ENCODE measurements at places on chromosomes 2 and 18. TPM values are rescaled to one million over a fixed set of nuclear protein-coding genes. Genes with fewer than 3 reads are reported as not detected.

Gene MYL12A
- 1,642 TPM for total RNA-seq

Gene C2orf92
- 2.3 TPM for total RNA-seq

Gene EN1
- total RNA-seq, result not detected

DNA sequence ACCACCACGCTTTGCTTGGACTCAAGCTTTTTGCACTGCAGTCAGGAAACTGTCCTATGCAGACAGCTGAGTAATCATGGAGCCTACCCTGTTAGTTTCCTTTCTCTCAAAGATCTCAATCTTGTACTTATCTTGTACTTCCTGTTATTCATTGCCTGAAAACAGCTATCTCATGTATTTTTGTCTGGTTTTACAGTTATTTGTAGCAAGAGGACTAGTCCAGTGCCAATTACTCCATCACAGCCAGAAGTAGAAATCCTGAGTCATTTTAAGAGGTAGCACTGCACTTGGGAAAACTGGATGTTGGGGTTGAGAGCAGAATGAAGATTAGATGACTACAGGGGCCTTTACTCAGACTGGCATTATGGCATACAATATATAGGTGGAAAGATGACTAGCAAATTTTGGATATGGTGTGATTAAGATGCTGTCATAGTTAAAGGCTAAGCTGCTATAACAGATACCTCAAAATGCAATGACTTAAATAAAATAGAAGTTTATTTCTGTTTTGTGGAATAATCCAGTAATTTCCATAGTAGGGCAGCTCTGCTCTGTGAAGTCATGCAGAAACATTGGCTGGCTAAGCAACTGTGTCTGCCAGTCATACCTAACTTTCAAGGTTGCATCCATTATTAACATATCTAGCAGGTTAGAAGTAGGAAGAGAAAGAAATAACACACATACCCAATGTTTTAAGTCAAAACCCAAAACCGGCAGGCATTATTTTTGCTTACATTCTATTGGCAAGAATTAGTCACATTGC lies 21.1 kb upstream of the CHMP3 start:
- no peak for DNase-seq

- DNase-seq, result no peak
Measured at GRCh38 chr2:40558761-40559160, 106.9 kb upstream of the SLC8A1 start.

DNA sequence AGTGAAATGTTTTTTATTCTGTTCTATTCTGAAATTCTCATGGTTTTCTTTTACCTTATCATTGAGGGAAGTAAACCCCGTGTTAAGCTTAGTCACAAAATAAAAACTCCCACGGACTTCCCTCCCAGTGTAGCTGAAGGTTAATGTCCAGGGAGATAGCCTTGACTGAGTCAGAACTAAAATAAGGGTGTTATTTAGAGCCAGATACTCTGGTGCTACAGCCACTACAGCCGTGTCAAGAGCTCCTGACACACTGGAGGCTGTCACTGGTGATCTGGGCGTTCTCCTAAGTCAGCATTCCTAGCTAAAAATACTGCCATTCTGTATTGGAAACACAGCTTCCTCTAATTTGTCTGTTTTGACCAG lies 82.0 kb upstream of the RANBP2 start:
- DNase-seq, result peak; percentile 78

DNA sequence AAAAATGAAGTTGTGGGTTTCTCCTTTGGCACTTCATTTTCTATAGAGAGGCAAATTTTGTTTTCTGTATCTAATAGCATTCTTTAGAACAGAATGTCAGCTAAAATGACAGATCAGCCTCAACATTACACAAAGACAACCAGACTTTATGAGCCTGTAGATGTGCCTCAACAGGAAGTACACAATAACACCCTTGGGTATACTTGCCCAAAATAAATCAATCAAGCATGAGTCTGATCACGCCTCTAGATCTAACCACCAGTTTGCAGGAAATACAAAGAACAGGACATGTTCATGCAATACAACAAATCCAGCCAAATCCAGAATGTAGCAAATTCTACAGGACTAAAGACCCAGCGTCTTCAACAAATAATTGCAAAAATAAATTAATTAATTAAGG lies 11.2 kb upstream of the DAPL1 start:
- no peak for DNase-seq

DNA sequence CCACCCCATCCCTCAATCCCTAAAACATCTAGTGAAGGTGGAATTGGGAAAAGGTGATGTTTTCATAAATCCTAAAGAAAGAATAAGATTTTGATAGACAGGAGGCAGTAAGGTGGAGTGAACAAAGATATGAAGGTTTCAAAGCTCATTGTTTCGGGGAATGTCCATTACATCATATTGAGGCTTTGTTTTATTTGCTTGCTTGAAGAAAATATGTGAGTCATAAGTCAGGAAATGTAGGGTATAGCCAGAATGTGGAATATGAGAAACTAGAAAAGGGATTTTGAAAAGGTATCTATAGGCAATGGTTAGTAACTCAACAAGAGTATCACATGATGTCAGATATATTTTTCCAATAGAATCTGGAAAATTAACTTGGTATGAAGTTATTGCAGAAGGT lies 1178.5 kb upstream of the ACVR2A start:
- DNase-seq, result no peak

DNA sequence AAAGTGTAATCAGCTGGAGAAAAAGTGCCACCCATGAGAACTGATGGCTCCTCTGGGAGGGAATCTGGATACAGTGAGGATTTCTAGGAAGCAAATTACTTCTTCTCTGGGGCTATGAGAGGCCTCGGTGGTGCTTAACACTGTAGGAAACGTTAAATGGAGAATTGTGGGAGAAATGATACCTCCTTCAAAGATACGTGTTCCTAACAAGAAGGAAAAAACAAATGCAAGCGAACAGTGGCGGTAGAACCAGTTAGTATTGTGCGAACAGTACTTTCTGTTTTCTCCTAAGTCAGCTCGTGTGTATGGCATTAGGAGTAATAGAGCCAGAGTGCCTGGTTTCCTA lies 587 bp upstream of the MTIF2 start:
- no peak for DNase-seq

- DNase-seq, result no peak
Measured at GRCh38 chr2:142174176-142174575, 43.4 kb upstream of the LRP1B start.

GRCh38 chr18:57466745-57467409 lies 31.7 kb downstream of the ONECUT2 start:
- peak; percentile 30 for DNase-seq

Data from heart left ventricle (tissue), 16 donors.